ENCODE measurements at places on chromosomes 7 and 10.
A peak's percentile ranks its signal among the peaks of the same experiment; 100 is the strongest.

- DNase-seq = no peak
Measured at GRCh38 chr7:28533267-28533666, 120.9 kb downstream of the CREB5 start.

DNA sequence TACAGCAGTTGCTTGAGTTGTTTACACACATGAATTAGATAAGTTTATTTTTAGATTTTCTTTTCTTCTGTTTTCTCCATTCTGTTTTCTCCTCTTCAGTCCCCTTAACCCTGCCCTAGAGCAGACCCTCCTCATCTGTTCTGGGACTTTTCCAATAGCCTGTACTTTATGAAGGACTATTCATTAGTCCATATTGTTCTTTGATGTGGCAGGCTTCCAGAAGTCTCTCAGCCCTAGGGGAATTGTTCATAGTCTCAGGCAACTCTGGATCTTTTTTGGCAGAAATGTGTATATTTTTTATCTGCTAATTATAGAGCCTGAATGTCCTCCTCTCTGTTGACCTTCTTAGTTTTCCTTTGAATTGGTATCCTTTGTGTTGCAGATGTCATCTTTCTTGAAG lies 25.4 kb downstream of the KAT6B start:
- DNase-seq = no peak

DNA sequence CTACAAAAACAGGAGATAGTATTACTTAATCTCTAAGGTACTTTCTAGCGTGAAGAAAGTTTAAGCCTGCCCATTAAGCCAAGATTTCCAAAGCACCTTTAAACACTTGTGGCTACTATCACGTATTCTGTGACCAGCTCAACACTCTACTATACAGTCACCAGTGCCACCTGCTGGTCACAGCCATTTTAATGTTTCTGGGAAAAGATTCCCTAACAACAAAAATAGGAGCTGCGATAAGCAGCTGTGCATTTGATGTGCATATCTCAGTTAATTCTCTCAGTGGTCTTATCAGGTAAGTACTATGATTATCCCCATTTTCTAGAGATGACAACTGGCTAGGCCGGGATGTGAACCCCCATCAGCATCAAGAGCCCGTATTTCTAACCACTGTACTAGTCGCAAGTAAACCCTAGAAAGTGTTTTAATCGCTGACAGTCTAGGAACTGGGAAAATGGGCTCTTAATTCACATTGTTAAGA lies 860 bp downstream of the SEC31B start:
- DNase-seq = peak; percentile 74

- DNase-seq = no peak
Measured at GRCh38 chr10:85547460-85548023, 819.1 kb downstream of the GRID1 start.

- no peak for DNase-seq
Measured at GRCh38 chr10:33012306-33012705, 54.3 kb upstream of the ITGB1 start.

DNA sequence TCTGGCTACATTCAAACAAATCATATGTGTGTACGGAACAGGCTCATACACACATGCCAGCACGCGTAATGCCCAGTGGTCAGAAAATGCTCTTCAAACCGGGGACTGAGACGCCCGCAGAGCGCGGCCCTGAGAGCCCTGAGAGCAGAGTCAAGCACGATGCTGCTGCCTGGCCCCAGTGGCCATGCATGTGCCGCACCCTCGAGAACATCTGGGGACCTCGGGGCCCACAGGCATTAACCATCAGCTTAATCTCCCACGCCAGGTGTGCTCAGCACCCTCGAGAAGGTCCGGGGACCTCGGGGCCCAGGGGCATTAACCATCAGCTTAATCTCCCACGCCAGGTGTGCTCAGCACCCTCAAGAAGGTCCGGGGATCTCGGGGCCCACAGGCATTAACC lies 163.1 kb downstream of the PTPRN2 start:
- no peak for DNase-seq

DNA sequence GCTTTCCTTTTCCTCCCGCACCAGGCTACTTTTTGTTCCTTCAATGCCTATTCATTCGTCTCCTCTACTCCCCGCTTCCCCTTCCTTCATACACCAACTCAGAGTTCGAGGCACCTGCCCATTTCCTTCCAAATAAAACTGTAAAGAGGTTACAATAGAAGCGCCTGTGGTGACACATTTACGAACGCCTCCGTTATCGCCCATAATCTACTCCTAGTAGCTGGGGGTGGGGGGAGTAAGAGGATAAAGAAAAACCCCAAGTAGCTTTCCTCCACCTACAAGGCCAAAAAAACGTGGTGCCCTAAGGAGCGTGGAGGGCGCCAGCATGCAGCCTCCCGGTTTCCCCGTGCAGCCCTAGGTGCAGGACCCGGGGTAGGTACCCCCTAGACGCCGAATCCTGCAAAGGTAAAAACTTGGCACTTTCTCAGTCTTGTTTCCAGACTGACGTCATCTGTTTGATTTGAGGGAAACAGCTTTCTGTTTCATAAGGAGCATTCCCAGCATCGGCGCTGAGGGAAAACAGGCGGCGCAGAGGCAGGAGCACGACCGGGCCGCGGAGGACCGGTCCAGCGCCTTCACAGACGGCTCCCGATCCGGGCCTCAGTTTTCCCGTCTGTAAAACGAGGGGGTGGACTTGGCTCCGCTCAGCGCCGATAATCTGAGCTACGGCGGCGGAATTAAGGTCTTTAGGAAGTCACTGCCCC lies 922 bp downstream of the PPA1 start:
- DNase-seq = peak; percentile 64

- no peak for DNase-seq
Measured at GRCh38 chr10:74683067-74683466, 143.3 kb upstream of the KAT6B start.

DNA sequence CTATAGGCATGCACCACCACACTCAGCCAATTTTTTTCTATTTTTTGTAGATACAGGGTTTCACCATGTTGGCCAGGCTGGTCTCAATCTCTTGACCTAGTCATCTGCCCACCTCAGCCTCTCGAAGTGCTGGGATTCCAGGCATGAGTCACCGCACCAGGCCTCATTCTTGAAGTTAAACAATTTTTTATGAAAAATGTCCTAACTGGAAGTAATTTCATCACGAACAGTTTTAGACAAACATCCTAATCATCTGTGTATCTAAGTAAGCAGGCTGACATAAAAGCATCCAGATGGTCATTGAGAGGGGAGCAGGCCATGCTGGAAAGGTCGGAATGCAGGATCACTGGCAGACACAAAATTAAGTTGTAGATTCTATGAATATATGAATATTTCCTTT lies 269.1 kb downstream of the ZMYND11 start:
- DNase-seq = peak; percentile 72

- DNase-seq = no peak
Measured at GRCh38 chr10:71233482-71233892, 21.1 kb downstream of the UNC5B start.

GRCh38 chr7:102096706-102097427 lies 189.8 kb upstream of the SH2B2 start:
- no peak for DNase-seq

GRCh38 chr10:51156926-51157325 lies 82.6 kb downstream of the PRKG1 start:
- no peak for DNase-seq

GRCh38 chr10:69124563-69125268 lies 738 bp downstream of the VPS26A start:
- DNase-seq = peak; percentile 49

DNA sequence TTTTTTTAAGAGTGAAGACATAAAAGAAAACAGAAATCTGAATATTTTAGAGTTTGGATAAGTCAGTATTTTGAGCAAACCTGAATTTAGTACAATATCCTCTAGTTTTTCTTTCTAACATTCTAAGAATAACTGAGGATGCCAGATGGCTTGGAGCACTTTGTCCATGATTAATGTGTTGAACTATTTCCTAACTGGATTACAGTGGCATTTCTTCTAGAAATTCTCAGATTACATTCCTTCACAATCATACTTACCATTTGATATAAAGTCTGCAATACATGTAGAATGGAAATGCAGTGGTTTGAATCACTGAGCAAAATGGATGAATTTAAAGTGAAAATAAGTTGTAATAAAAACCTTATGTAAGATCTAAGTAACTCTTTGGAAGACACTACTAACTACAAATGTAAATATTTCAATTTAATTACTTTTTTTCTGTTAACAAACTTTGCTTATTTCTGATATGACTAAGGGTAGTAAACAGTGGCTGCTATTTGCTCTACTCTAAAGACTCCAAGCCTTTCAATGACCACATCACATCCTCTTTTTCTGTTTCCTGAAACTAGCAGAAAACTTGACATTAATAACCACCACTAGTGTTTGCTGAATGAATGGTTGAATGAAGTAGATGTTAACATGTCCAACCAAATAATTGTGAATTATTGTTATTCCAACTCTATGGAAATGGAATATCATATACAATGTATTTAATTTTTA lies 102.8 kb downstream of the PRKG1 start:
- peak; percentile 34 for DNase-seq

DNA sequence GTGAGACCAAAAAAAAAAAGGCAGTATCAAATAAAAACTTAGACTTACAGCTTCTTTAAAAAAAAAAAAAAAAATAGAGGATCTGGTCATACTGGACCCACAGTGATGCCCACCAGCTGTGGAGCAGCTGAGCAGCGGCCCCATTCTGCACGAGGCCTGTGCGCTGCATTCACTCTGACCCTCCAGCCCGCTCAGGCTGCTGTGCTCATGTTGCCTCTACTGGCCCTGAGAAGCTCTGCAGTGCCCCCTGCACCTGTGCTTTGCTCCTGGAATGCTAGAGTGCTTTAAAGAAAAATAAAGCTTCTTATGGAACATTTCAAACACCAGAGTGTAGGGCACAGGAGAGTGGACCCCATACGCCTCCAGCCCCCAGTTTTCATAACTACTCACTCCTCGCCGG lies 33.2 kb downstream of the TMEM120A start:
- DNase-seq = no peak

GRCh38 chr10:75648351-75648750 lies 216.9 kb downstream of the LRMDA start:
- no peak for DNase-seq

DNA sequence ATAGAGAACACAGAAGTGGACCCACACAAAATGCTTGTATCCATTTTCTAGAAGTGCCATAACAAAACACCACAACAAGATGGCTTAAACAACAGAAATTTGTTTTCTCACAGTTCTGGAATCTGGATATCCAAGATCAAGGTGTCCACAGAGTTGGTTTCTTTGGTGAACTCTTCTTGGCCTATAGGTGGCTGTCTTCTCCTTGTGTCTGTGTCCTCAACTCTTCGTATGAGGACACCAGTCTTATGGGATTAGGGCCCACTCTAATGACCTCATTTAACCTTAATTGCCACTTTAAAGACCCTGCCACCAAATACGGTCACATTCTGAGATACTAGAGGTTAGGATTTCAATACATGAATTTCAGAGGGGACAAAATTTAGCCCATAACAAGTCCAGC lies 30.8 kb upstream of the C10orf71 start:
- no peak for DNase-seq

DNA sequence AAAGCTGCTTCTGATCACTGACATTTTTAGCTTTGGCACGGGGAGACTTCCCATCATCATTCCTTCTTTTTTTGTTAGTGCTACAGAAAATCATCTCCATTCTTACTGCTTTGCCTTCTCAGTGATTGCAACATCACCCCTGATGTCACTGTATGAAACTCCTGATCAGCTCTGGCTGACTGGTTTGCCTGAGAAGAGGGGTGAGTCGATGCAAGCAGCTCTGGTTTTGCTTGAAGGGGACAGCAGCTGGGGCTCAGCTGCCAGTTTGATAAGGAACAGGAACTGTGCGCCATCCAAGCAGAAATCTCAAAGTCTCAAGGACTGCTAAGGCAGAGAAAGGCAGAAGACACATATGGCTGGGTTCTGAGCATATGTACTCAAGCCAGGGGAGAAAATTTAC lies 808.5 kb upstream of the CELF2 start:
- peak; percentile 3 for DNase-seq

GRCh38 chr10:33698033-33698432 lies 363.6 kb upstream of the NRP1 start:
- DNase-seq = no peak

GRCh38 chr7:135164357-135165061 lies 6.0 kb downstream of the CYREN start:
- peak; percentile 5 for DNase-seq

DNA sequence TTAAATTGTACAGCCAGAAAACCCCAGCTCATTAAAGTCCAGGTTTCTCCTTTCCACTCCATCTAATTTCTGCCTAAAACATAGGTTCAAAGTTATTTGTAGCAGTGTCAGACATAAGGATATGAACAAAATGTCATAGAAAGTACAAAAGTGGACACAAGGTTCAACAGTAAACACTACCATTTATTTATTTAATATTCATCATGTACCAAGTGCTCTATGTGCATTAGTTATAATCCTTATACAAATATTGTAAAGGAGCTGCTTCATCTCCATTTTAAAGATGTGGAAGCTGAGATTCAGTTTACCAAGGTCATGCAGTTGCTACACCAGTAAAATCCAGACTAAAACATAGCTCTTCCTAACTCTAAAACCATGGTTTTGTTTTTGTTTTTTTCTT lies 52.0 kb upstream of the CDK1 start:
- DNase-seq = no peak

GRCh38 chr10:109941236-109941862 lies 18.0 kb upstream of the XPNPEP1 start:
- no peak for DNase-seq

GRCh38 chr7:55190511-55191160 lies 171.8 kb downstream of the EGFR start:
- no peak for DNase-seq

- no peak for DNase-seq
Measured at GRCh38 chr7:86657948-86658347, 14.2 kb downstream of the GRM3 start.

DNA sequence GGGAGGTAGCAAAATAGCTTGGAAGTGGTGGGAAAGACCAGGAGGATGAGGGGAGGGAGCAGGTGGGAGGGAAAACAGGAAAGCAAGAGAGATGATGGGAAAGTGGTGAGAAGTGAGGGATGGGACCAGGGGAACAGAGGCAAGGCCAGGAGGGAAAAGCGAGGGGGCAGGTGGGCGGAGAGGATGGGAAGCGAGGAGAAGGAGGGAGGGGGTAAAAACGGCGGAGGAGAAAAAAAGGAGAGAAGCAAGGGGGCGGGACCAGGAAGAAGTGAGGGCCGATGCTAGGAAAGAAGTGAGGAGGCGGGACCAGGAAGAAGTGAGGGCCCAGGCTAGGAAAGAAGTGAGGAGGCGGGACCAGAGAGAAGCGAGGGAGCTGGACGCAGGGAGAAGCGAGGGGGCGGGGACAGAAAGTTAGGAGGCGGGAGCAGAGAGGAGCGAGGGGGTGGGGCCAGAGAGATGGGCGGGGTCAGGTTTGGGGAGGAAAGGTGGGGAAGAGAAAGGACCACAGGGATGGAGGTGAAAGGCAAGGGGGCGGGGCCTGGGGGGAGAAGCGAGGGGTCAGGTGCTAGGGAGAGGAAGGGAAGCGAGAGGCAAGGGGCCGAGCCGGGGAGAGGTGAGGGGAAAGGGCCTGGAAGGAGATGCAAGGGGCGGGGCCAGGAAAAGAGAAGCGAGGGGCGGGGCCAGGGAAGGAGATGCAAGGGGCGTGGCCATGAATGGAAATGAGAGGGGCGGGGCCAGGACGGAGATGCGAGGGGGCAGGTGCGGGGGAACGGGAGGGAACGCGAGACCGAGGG lies 984 bp downstream of the SMURF1 start:
- DNase-seq = peak; percentile 90

All from AG08396 (cell line).